Activated T-helper 1 cell treated with anti-CD3 and anti-CD28 coated beads, Interleukin-2, amount 50 U/mL, for 16 hours (primary cell): ENCODE measurements at places on chromosomes 7 and 10.
A peak's percentile ranks its signal among the peaks of the same experiment; 100 is the strongest.

DNA sequence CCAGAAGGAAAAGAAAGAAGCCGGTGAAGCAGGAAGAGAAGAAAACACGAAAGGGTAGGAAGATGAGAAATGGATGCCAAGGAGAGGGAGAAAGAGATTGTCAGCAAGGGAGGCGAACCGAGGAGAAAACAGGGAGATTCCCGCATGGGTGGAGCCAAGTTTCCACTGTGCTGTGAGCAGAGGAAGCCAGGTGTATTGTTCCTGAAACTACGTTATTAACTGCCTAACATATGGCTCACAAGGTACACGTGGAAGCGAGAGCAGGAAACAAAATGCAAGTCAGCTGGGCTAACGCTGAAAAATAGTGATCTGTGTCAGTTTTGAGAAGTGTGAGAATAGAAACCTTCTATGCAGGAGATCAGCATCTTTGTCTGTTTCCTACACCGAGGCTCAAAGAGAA, 20.4 kb upstream of the HIPK2 start:
- no peak for DNase-seq

GRCh38 chr10:131729938-131730660, 170.7 kb upstream of the PPP2R2D start:
- no peak for DNase-seq

DNA sequence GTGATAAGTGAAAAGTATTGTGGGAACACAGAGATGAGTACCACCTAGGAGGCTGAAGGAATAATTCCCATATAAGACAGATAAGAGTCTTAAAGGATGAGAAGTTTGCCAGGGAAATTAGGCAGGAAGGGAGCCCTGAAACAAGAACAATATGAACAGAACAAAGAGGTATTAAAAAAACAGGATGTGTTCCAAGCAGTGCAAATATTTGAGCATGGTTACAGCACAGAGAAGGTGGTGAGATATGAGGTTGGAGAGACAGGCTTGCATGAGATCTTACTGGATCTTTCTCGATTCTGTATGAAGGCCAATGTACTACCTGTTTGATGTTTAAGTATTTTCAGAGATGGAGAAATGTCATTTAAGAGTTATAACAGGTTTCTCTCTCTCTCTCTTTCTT, 20.3 kb downstream of the TAC1 start:
- no peak for DNase-seq

GRCh38 chr10:117442944-117443685, 67.9 kb upstream of the PDZD8 start:
- DNase-seq = peak; percentile 4

GRCh38 chr7:88635149-88635548, 124.4 kb upstream of the ZNF804B start:
- no peak for DNase-seq

- DNase-seq = no peak
Observed at GRCh38 chr7:27177795-27178320, 3.7 kb upstream of the HOXA10 start.

- no peak for DNase-seq
Observed at GRCh38 chr7:108014747-108015682, 12.1 kb upstream of the LAMB1 start.

GRCh38 chr10:108852211-108852610, 1071.1 kb downstream of the XPNPEP1 start:
- DNase-seq = no peak

DNA sequence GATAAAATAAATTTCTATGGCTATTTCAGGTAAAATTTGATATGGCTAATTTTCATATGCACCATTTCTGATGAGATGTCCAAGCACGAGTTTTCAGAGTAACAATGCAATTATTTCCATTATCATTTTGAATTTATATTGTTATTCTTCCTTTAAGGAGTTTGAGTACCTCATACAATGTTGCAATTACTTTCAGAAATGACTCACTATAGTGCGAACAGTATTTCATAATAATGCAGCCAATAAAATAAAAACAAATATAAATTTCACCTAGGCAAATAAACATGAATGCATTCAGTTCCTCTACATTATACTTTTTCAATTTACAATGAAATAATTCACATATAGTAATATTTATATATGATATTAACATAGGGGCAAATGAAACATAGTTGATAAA, 78.8 kb upstream of the LRRN3 start:
- DNase-seq = no peak

DNA sequence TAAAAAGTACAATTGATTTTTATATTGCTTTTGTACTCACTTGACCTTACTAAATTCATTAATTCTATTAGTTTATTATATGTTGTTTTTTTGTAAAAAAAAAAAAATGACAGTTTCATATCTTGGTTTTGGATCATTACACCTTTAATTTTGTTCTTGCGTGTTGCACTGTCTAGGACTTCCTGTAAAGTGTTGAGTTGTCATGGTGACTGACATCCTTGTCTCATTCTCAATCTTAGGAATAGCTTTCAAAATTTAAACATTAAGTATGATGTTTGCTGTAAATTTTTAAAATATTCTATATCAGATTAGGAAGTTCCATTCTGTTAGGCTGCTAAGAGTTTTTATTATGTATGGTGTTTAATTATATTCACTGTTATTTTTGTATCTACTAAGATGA, 139.1 kb downstream of the ARHGAP12 start:
- no peak for DNase-seq

GRCh38 chr10:95784279-95784913, 28.4 kb downstream of the ENTPD1 start:
- DNase-seq = no peak

DNA sequence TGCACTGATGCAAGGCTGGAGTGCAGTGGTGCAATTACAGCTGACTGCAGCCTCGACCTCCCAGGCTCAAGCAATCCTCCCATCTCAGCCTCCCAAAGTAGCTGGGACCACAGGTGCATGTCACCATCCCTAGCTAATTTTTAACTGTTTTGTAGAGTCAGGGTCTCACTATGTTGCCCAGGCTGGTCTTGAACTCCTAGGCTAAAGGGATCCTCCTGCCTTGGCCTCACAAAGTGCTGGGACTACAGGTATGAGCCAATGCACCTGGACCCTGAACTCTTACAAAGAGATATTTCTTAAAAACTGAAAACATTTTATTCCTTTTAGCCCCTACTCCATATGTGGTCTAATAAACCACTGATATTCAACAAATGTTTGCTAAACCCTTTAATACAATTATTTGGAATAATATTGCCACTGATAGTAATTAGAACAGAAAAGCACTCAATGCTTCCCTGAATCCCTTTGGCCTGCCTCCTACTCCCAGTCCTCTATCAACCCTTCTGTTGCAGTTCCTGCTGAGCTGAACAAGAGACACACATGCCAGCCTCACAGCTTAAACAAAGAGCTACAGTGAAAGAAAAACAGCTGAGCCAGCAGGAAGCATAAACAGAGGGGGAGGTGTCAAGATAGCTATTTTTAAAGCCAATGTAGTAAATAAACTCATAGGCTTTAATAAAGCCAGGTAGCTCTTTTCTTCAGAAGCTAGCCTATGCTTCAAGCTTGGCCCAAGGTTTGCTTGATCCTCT, 7.0 kb upstream of the GNAI1 start:
- no peak for DNase-seq

GRCh38 chr10:112187527-112187926, 4.0 kb upstream of the GPAM start:
- DNase-seq = no peak

DNA sequence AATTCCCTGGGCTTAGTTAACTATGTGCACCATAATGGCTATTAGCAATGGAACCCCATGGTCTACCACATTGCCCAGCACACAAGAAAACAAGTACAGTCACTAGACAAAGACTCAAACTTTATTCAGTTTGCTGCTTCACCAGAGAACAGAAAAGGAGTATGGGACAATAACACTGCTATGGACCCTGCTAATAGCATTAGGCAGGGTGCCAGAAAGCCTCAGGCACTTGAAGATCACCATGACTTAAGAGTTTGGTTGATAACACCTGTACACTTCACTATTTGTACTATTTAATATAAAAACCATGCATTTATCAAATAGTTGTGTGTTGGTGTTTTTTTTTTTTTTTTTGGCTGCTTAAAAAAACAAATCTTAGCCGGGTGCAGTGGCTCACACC, 159.6 kb downstream of the KMT2E start:
- DNase-seq = no peak

- DNase-seq = no peak
Observed at GRCh38 chr7:29406366-29406765, 157.3 kb upstream of the PRR15 start.

GRCh38 chr7:117873310-117874190, at the start of gene CTTNBP2:
TSS of gene CTTNBP2 (minus strand) at chr7:117873441. CDS start at chr7:117873415, 26 bp downstream.
- no peak for DNase-seq

DNA sequence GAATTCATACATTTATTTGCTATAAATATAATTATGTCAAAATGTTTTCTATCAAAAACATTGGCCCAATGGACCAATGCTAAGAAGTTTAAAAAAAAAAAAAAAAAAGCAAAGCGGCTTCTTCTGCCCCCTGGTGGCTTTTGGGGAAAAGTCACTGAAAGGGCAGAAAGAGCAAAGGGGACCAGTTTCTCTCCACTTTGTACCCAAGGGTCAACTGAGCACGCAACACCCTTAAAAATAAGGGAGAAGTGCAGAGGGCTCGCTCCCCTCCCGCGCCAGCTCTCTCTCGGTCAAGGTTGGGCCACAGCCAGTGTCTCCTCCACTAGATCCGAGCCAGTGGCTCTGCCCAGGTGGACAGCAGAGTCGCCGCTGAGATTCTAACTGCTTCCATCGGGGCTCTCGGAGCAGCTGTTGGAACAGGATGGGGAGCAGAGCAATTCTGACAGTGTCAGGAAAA, 136.4 kb upstream of the FGFR2 start:
- no peak for DNase-seq
